ENCODE measurements at places on chromosomes 5 and 9.
A peak's percentile ranks its signal among the peaks of the same experiment; 100 is the strongest.

DNA sequence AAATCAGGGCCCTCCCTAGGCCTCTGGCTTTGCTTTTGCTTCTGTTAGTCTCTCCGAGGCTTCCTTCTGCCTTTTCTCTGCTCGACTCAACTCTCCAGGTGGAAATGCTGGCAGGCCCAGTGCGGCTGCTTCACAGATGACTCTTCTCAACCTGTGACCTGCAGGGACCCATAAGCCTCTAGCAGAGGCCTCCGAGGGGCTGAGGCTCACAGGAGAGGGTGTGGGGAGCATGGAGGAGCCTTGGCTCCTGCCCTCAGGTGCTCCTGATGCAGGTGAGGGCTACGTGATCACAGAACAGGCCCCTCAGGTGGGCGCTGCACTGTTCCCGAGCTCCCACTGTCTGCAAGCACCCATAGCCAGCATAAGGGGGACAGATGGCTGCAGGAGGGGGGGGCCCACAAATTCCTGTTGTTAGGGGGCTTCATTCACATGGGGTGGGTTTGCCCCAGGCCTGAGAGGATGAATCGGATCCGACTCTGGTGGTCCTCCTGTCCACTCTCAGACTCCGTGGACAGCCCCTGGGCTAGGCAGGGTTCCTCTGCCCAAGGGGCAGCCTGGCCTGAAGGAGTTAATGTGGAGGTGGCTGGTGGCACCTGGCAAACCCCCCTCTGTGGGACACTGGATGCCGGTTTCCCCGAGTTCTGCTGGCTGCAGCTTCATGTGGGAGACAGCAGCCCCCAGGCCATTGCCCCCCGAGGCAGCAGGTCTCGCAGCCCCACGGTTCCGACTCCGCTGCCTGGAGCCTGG is 10.9 kb upstream of the FCN2 start:
- no peak for DNase-seq

DNA sequence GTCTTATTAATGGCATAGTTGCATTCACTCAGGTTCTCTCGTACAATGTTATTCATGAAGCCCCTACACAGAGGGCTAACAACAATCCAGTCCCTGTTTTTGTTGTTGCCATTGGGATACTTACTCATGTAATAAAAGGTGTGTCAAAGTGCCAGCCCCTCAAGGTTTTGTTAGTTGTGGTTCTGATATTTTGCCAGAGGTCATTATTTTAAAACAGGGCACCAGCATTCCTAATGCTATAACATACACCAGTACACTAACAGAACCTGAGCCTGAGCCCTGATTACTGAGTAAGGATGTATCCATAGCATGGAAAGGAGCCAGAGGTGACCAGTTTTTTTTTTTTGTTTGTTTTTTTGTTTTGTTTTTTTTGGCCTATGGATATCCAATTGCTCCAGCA is 50.2 kb downstream of the SMC2 start:
- DNase-seq, result no peak

DNA sequence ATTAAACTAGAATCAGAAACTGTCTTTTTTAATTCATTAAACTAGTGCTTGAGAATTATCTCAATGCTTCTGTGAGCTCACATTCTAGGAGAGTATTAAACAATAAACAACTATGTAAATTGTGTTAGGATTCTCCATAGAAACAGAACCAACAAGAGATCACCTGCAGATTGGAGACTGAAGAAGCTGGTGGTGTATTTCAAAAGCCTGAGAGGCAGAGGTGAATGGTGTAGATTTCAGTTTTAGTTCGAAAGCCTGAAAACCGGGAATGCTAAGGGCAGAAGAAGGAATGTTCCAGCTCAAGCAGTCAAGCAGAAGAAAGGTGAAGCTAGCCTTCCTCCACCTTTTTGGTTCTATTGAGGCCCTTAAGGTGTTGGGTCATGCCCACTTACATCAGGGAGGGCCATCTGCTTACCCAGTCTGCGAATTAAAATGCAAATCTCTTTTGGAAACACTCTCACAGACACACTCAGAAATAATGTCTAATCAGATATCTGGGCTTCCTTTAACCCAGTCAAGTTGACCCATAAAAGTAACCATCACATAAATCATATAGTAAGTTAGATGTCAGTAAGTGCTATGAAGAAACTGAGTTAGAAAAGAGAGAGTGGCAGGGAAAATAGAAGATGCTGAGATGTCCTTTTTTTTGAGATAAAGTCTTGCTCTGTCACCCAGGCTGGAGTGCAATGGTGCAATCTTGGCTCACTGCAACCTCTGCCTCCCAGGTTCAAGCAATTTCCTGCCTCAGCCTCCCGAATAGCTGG is 291.5 kb downstream of the ARRDC3 start:
- no peak for DNase-seq

- DNase-seq, result no peak
Observed at GRCh38 chr5:57592236-57592635, 109.6 kb upstream of the ACTBL2 start.

DNA sequence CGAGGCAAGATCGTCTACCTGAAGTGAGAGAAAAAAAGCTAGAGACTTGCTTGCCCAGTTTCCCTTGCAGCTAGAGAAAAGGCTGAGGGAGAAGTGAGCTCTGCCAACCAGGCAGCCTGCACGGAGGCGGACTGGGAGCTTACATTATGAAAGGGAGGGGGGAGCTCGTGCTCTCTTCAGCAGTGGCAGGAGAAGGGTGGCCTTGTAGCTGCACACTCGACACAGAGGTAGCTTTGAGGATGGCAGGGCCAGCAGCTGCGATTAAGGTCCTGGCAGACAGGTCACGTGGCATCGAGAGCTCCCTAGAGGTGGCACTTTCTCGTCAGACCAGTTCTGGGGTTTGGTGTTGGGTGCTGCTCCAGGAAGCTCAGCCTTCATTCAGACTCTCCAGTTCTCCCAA is 26.7 kb downstream of the APBA1 start:
- DNase-seq, result no peak

DNA sequence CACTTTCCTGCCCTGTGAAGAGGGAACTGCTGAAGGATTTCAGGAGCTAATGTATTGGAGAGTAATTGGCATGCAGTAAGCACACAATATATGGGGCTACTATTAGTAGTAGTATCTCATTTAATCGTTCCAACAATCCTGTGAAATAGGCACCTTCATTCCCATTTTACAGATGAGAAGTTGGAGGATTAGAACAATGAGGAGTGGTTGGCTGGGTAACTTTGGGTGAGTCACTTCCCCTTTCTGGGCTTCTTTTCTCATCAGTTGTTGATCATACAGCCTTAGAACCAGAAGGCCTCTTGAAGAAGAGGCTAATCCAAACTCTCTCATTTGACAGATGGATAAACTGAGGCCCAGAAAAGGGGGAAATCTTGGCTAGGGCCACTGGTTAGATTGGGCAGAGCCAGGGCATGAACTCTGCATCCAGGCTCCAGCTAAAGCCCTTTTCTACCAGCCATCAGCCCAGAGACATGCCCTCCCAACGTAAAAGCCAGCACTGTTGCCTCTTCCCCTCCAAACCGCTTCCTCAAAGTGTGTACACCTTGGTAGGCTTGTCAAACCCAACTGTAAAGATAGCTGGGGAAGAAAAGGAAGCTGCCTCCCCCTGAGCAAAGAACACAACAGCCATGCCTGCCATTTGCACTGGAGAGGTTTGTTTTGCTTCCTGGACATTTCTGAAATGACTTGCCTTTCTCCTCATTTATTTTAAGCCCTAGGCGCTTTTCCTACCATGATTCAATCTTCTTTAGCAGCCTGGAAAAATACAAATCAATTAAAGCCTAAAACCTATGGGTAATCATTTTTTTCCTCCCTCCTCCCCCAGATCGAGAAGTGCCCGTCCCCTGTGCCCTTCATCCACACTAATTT is 992 bp downstream of the SPACA9 start:
- no peak for DNase-seq

DNA sequence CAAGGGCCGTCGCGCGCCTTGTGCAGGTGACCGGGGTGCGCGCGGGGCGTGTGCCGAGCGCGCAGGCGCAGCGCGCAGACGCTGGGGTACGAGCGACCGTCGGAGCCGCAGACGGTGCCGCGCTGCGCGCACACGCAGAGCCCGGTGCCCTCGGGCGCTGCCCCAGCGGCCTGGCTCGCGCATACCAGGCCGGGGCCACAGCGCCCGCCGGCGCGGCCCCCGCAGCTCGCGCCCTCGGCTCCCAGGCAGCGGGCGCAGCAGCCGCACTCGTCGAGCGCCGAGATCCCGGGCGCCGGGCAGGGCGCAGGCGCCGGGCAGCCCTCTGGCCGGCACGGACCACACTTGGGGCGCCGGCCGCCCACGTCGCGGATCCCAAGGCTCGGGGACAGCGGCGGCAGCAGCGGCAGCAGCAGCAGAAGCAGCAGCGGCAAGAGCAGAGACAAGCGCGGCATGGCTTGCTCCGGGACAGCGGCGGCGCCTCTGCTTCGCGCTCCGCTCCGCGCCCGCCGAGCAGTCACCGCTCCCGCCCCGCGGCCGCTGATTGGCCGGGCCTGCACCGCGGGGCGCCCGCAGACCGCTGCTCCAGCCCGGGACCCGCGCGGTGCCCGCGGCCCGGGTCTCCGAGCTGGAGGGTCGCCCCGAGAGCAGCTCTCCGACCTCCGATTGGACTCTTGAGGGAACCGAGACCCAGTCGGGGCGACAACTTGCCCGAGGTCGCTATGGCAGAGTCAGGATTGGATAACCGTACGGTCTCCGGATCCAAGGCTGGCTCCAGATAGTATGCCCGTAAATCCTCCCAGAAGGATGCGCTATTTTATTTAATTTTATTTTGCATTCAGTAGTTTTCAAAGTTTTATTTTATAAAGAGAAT is at the start of gene IGFBPL1:
TSS of gene IGFBPL1 (minus strand) at position 482 of the 871 bp plus-strand sequence. CDS start at position 452, 30 bp downstream.
- DNase-seq, result peak; percentile 59

GRCh38 chr9:105751761-105752160 is 57.4 kb downstream of the TMEM38B start:
- DNase-seq, result no peak

- no peak for DNase-seq
Observed at GRCh38 chr9:35958104-35958837, at the start of gene OR2S2. Gene OR2S2 (minus strand): TSS chr9:35958154. CDS start chr9:35958098, 56 bp downstream.
